Epithelial cell of proximal tubule (primary cell): ENCODE measurements at places on chromosomes 2 and 18. TPM values are rescaled to one million over a fixed set of nuclear protein-coding genes. Genes with fewer than 3 reads are reported as not detected.
A peak's percentile ranks its signal among the peaks of the same experiment; 100 is the strongest.

GRCh38 chr2:37730037-37730818 is 58.8 kb upstream of the CDC42EP3 start:
- no peak for DNase-seq

DUSP2 gene
- 4.4 and 5.4 TPM in 2 replicates for total RNA-seq

DNA sequence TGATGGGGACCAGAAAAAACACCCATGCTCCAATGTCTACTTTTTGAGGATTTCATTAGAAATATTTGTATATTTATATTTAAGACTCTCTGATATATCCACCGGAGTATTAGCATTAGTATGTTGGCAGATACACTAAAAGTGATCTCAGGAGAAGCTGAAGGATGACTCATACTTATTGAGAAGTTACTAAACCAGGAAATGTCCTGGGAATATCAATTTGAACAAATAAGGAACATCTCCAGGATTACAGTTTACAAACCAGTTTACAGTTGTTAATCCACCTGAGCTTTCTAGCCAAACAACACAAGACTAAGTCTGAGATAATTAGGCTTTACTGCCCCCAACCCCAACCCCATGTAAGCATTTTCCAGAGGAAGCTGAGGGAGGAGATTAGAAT is 16.1 kb upstream of the DPP4 start:
- no peak for DNase-seq

GRCh38 chr2:43269074-43269572 is 42.7 kb upstream of the ZFP36L2 start:
- DNase-seq = peak; percentile 66

DNA sequence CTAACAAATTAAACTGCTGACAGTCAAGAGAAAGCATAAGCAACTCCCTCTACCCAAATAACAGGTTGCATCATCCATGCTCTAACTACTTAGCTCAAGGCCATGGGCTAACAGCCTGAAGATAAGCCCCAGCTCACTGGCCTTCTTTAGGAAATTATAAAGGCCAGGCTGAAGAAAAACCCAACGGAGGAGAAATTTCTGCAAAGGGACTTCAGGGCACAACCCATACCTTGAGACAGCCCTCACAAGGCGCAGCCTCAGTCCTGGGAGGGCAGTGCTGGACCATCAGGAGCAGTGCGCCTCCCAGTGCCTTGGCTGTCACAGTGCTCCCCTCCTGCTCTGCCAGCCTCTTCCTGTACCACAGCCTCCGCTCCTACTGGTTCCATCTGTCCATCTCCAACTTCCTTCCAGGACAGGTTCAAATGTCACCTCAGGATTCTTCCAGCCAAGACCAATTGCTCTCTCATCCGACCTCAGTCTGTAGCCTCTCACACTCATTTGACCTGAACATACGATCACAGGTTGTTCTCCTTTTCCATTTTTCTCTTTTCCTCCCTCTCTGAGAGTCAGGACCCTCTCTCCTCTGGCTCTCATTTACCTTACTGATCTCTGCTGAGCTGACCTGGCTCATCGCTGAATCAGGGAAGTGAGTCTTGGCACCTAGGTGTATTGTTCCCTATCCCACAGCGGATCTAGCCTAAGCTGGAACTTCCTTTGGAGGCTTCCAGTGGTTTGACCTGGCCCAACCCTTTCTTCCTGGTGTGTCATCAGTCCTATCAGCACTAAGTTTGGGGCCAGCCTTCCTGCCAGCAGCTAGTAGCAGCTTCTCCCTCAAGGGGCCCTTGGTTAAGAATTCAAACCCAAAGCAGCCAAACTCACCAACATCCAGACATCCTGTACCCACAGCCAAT is 1.9 kb downstream of the MCFD2 start:
- DNase-seq = no peak

LOXL3 gene
- 5.9 and 6.6 TPM in 2 replicates for total RNA-seq

- DNase-seq = no peak
Observed at GRCh38 chr18:3596637-3597384, 146.8 kb downstream of the TGIF1 start.

CLK1 gene
- total RNA-seq = 29.7 and 52.9 TPM in 2 replicates
